CD4-positive, CD25-positive, alpha-beta regulatory T cell (primary cell): ENCODE measurements at places on chromosomes 12 and 14.

DNA sequence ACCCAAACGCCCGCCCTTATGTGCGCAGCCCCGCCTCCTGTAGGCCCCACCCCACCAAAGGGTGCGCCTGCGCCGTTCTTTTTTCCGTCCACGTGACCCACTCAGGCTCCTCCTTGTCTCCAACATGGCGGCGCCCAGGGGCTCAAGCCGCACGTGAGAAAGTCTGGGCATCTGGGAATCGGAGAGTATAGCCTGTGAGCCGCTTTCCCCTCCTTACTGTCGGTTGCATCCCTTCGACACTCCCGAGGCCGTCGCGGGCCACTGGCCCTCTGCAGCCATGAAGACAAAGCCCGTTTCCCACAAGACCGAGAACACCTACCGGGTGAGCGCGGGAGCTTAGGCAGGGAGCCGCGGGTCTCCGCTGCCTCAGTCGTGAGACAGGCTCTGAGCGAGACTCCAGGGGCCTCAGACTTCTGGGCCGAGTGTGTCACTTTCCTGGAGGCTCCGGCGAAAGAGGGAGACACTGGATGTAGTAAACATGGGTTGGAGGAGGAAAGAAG lies at the start of gene UTP20:
Gene UTP20, plus strand, starts transcription at position 100 of the 500 bp plus-strand sequence. Its CDS starts 178 bp downstream, at position 278.
- peak; percentile 92 for DNase-seq

- DNase-seq: no peak
These were observed 23.7 kb downstream of the VTI1B start for GRCh38 chr14:67650694-67651093.

GRCh38 chr12:13223179-13223804 lies 26.8 kb downstream of the EMP1 start:
- no peak for DNase-seq

- DNase-seq: no peak
These were observed 6.8 kb downstream of the KIF26A start for GRCh38 chr14:104144911-104145825.

DNA sequence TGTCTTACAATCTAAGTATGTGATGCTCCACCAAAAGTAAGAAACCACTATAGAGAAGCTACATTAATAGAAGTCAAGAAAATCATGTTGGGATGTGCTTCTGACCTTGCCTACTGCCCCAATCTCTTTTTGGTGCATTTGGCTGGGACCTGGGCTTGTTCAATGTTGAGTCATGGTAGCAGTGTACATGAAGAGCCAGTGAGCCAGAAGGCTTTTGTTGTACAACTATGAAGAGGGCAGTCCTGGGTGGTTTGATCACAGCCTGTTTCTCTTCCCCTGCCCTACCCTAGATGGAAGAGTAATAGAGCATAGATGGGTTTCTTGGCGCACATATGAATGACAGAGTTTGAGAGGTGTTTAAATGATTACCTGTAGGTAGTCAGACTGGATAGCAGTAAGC lies 56.4 kb downstream of the UBR7 start:
- DNase-seq: no peak
